ENCODE measurements at places on chromosomes 4 and X.

DNA sequence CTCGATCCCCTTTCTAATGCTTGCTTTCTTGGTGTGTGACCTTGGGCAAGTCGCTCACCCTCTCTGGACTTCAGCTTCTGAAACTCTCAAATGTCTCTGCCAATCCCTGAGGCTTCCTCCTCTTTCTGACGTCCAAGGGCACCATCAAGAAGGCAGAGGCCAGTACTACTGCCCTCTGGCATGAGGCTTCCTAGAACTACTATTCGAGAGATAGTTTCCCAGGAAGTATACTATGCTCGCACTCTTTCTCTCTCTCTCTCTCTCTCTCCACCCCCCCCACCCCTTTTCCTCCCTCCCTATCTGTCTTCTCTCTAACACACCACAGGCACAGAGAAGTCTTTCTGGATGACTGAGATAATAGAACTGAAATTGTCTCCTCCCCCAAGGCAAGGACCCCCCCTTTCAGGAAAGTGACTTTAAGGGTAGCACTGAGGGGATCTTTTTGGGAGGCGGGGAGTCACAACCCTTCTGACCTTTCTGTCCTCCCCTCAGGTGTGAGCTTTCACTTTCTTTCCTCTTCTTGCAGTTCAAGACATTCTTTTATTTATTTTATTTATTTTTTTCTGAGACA is 20.0 kb upstream of the BCOR start:
- no peak for DNase-seq

DNA sequence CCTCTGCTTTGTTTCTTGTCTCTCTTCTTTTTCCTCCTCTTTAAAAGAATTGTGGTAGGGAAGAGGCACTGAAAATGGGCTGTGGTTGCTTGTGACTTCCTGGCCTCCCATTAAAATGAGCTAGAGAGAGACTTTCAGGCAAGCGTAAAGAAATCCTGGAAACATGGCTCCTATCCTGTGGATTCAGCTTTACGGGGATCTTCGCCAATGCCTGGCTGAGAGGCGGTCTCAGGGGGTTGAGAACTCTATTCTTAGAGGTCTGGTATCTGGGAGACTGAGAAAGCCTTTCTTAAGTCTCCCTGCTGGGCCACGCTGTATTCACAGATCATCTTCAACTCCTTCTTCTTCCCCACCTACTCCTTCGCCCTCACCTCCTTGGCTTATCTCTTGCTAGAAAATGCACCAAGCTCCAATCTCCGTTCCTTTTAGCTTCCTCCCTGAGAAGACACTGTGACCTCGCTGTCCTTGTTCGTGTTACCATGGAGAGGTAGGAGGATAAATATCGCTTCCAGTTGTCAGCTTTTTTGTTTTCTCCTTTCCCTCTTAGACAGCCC is 542 bp upstream of the KLF8 start:
- DNase-seq = no peak

DNA sequence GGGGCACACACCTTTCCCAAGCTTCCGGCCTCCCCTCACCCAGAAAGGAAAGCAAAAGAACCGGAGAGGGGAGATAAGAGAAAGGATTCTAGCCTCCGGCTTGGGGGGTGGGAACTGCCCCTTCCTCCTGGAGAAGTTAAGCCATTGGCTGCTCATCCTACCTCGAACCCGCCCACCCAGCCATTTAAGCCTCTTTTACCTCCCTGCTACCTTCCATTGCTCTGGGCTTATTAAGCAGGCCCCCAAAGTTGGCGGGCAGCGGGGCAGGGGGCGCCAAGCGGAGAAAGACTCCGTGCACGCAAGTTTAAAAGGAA is 2.3 kb downstream of the MAML3 start:
- DNase-seq = no peak

DNA sequence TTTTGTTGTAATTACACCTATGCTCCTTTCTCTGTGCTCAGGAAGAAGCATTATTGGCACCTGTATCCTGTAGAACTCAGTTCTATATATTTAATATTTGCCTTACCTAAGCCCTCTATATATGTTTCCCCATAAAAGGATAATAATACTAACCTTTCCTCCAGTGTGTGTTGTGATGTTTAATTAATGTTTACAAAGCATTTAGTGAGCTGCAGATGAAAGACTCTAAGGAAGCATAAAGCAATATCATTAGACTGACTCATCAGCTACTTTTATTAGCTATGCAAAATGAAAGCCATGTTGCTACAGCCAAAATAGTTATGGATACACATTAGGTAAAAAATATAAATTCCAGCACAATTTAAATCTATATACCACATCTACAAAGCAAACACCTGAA is 93.6 kb upstream of the PTPN13 start:
- no peak for DNase-seq

DNA sequence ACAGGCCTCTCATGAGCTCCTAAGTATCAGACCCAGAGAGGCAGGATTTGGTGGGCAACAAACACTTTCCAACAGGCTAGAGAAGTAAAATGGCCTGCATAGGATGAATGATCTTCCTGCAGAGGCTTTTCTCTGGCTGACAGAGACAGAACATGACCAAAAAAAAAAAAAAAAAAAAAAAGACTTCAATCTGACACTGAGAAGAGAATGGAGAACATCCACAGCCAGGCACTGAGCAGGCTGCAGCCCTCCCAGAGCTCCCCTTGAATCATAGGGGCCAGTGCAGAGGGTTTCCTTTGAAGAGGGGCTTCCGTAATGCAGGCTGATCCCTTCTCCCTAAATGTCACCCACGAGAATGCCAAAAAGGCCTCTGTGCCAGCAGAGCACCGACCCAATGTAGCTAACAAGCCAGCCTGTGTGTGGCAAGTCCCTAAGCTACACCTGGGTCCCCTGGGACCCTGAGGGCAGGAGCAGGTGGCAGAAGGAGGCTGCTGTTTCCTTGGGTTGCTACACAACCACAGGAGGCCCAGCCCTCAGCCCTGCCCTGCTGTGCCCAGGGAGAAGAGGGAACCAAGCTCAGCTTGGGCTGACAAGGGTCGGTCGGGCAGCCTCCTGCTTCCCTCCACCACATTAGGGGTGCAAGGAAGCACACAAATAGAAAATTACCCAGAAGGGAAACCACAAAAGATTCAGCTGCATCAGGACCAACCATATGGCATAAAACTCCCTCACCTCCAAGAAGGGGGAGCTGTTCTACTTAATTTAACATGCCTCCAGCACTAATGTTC is 55.6 kb downstream of the MAP7D2 start:
- DNase-seq = no peak

GRCh38 chrX:63012574-63012973 is 338.6 kb downstream of the SPIN4 start:
- DNase-seq = no peak

GRCh38 chr4:158860856-158861255 is 92.0 kb downstream of the FNIP2 start:
- no peak for DNase-seq

- DNase-seq = no peak
Measured at GRCh38 chr4:119834906-119835612, 206.5 kb upstream of the PDE5A start.

All from activated CD4-positive, alpha-beta T cell treated with anti-CD3 and anti-CD28 coated beads for 24 hours (primary cell).